WTC11 (cell line): ENCODE measurements at places on chromosomes 3 and 15.

DNA sequence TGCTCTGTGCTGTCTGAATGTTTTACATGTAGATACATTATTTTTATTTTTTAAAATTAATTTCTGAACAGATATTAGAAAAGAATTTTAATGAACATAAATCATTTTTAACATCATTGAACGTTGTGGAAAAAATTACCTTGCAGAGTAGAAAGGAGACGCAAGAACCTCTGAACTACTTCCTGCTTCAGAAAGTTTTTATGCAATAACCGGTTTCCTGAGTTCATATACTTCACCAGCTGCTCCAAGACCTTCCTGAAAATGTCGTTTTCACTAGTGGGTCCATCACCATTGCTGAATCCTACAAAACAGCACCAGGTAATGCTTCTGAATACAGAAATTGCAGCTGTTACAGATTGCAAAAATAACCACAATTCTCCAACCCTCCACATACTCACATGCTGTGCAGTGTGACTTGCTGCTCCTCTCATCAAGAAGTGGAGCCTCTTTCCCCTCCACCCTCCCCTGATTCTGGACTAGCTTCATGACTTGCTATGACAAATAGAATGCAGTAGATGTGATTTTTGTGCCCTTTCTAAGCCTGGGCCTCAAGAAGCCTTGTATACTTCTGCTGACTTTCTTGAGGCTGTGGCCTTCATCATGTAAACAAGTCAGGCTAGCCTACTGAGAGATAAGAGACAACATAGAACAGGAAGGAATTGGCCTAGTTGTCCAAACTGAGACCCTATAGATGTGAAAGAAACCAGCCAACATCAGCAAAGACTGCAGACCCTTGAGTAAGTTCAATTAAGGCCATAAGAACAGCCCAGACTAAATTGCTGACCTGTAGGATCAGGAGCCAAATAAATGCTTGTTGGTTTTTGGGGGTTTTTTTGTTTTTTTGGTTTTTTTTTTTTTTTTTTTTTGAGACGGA, 80.4 kb downstream of the TRANK1 start:
- no peak for DNase-seq
- no peak overlapping the region for H3K4me3 ChIP-seq
- peaks cover 4% of the 10 kb centered on the region; the same call in 1 of the 2 replicates for H3K36me3 ChIP-seq
- peaks cover 7% of the 10 kb centered on the region for H3K4me1 ChIP-seq
- H3K27me3 ChIP-seq = no peaks in the 10 kb centered on the region; the same call in 1 of the 2 replicates

GRCh38 chr3:71786217-71786549, 1.2 kb upstream of the PROK2 start:
- no peak for DNase-seq
- peaks cover 34% of the 10 kb centered on the region for H3K4me1 ChIP-seq
- H3K36me3 ChIP-seq = no peaks in the 10 kb centered on the region
- H3K27me3 ChIP-seq = peaks cover 68% of the 10 kb centered on the region

- no peaks in the 10 kb centered on the region for H3K27me3 ChIP-seq
- H3K4me1 ChIP-seq = peaks cover 5% of the 10 kb centered on the region
- DNase-seq = no peak
- no peak overlapping the region for H3K4me3 ChIP-seq
- H3K36me3 ChIP-seq = no peaks in the 10 kb centered on the region
Measured at GRCh38 chr3:151281671-151282324, 3.5 kb upstream of the P2RY14 start.

DNA sequence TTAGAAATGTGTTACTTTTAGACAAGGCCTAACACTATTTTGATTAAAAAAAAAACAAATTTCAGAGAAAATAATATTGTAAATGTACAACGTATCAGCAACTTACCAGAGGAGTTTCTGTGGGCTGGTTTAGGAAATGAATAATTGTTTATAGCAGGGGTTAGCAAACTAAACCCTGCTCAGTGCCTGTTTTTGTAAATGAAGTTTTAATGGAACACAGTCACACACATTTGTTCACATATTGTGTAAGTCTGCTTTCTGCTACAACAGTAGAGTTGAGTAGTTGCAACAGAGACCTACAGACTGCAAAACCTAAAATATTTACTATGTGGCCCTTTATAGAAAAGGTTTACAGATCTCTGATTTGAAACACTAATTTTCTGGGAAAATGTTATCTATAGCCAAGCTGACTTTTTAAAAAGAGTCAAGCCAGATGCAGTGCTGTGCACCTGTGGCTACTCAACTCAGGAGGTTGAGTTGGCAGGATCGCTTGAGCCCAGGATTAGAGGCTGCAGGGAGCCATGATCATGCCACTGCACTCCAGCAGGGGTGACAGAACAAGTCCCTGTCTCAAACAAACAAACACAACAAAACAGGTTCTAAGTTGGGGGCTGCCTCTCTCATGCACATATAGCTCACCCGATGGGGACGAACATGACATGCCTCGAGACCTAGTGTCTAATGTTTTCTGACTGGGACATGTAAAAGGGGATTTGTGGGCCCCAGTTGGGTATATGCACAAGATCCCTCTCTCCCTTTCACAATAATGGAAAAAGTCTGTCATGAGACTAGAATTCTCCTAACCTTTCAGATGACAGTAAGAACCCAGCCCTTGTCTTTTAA, 182.5 kb downstream of the TNIK start:
- H3K36me3 ChIP-seq = peaks cover 3% of the 10 kb centered on the region; the same call in 1 of the 2 replicates
- no peak overlapping the region for H3K4me3 ChIP-seq
- H3K4me1 ChIP-seq = peaks cover 39% of the 10 kb centered on the region
- H3K27me3 ChIP-seq = no peaks in the 10 kb centered on the region; the same call in 1 of the 2 replicates
- DNase-seq = peak; percentile 18
- H3K27ac ChIP-seq = peak overlapping the region; percentile 46

DNA sequence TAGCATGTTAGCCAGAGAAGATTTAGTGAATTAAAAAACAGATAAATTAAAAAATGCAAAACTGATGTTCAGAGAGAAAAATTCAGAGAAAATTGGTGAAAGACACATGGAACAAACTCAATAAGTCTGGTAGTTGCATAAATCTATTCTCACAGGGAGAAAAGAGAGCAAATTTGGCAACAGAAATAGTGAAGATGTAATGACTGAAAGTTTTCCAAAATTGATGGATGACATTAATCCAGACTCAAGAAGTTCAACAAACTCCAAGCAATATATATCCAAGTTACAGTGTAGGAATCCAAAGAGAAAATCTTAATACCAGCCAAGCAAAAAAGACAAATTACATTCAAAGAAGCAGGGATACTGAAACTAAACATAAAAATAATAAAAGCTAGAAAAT, 302.7 kb upstream of the ARPP21 start:
- no peak for DNase-seq
- H3K27ac ChIP-seq = no peak overlapping the region
- no peaks in the 10 kb centered on the region for H3K36me3 ChIP-seq
- no peak overlapping the region for H3K4me3 ChIP-seq

DNA sequence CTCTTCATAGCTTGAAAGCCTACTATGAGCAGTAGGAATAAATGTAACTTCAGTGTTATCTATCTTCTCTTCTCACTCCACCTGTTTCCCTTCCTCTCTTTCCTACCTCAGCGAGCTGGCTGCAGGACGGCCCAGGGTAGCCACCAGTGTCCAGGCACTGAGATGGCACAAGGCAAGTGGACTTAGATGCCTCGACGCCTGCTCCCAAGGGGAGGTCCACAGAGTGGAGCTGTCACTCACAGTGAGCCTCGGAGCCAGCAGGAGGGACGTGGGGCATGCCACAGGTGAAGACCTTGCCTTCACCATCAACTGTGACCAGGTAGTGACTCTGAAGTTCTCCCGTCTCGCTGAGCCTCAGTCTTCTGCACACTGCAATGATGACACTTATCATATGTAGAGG, 88.2 kb downstream of the PCSK6 start:
- no peaks in the 10 kb centered on the region; the same call in 1 of the 2 replicates for H3K27me3 ChIP-seq
- H3K4me1 ChIP-seq = peaks cover 15% of the 10 kb centered on the region
- H3K27ac ChIP-seq = no peak overlapping the region
- H3K4me3 ChIP-seq = no peak overlapping the region
- H3K36me3 ChIP-seq = 0 out of 2 replicates have a peak, but pooled peaks cover 3% of the 10 kb centered on the region
- no peak for DNase-seq

DNA sequence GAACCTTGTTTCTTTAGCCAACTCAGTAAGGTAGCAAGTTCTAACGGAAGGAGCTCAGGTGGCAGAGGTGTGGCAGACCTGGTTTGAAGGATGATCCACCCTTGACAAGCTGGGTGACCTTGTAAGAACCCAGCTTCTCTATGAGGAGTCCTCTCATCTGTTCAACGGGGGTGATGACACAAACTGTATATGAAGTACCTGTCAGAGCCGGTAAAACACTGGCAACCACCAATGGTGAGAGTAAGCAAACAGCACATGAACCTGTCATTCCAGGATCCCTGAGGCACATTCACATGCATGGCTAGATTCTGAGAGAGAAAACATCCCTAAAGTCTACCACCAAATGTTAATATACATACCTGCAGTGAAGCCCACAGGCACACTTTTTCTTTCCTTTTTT, 2.4 kb downstream of the SCAP start:
- peaks cover 7% of the 10 kb centered on the region for H3K36me3 ChIP-seq
- DNase-seq = no peak
- no peaks in the 10 kb centered on the region for H3K27me3 ChIP-seq
- peak overlapping the region; percentile 66 for H3K4me3 ChIP-seq
- peaks cover 22% of the 10 kb centered on the region for H3K4me1 ChIP-seq

- H3K27ac ChIP-seq = no peak overlapping the region
- peaks cover 10% of the 10 kb centered on the region for H3K4me1 ChIP-seq
- no peaks in the 10 kb centered on the region for H3K36me3 ChIP-seq
- H3K27me3 ChIP-seq = no peaks in the 10 kb centered on the region
- no peak for DNase-seq
Measured at GRCh38 chr3:64187065-64187959, 38.0 kb downstream of the PRICKLE2 start.
